CD4-positive, alpha-beta T cell treated with Interleukin-2 at 100 ng/mL for 4 hours (primary cell): ENCODE measurements at places on chromosomes 6 and 20.

- no peak for DNase-seq
These were observed 610.6 kb downstream of the PRKN start for GRCh38 chr6:162116902-162117525.

DNA sequence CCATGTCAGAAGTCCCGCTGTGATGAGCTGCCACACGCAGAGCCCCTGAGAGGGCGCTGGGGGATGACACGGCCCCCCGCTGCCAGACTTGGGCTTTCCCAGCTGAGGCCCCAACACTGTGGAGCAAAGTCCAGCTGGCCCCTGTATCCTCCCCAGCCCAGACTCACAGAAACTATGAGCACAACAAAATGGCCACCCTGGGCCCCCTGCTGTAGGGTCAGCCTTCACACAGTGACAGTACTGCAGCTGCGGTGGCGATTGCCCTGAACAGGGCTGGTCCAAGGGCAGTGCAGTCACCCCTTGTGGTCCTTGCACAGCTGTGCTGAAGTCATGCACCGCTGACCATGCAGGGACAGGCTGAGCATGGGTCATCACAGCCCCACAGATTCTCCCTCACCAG, 78.2 kb upstream of the CST7 start:
- DNase-seq, result no peak

DNA sequence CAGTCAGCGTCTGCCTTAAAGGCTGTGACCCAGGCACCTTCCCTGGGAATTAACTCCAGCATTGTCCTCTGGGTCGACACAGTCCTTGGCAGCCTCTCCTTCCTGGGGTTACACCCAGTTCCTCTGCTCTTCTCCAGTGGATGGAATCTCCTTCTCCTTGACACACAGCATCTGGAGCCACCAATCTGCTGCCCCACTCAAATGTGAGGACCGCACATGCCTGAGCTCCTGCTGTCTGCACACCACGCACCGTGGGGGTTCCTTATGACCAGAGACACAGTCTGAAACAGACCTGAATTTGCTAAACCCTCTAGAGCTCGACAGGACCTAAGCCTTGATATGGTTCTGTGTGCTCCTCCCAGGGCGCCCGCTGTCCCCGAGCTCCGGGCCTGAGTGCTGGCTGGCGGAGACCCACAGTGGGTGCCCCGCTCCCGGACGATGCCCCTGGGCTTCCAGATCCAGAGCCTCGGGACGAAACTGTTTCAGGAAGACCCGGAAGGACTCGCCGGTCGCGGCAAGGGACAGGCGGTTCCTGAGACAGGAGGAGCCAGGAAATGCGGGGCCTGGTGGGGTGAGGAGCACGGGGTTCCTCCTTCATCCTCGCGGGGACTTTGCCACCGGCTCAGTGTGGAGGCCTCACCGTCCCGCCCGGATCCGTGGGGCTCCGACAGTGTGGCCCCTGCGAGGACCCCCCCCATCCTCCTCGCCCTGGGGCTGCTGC, 2.5 kb upstream of the RAET1G start:
- DNase-seq, result no peak

DNA sequence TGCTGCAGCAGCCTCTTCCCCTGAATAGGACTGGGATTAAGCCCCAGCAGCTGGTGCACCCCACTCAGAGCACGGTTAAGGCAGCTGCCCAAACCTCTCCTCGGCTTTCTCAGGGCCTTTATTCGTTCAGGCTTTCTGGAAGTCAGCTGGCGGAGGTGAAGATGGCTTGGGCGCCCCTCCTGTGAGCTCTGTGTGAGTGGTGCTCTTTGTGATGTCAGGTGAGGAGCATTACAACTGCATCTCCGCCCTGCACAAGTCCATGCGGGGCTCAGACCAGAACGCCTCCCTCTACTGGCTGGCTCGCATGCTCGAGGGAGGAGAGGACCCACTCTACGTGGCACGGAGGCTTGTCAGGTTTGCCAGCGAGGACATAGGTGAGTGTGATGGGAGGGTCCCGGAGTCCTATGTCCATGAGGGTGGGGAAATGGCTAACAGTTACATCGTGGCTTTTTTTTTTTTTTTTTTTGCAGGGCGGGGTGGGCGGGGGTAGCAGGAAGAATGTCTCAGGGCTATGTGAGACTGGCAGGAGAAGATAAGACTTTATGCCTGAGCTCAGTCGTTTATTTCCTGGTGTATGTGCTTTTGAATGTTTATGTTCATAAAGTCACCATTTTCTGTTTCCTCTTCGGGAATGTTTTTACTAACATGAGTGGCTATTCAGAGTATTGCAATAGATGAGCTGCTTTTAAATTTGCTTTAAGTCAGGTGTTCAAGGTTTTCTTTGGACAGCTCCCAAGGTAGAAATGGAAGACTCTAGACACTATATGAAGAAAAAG, 18.2 kb downstream of the WRNIP1 start:
- no peak for DNase-seq

- DNase-seq, result no peak
These were observed 12.0 kb upstream of the MAPRE1 start for GRCh38 chr20:32807706-32808105.

GRCh38 chr20:11502671-11503070, 415.0 kb upstream of the BTBD3 start:
- DNase-seq, result no peak

- DNase-seq, result no peak
These were observed 117.8 kb upstream of the CST7 start for GRCh38 chr20:24831232-24831631.

- no peak for DNase-seq
These were observed 14.7 kb upstream of the PTPRA start for GRCh38 chr20:2858591-2858990.

- DNase-seq, result no peak
These were observed 251.8 kb upstream of the PLN start for GRCh38 chr6:118296129-118296901.

GRCh38 chr20:31713312-31714273, 9.1 kb downstream of the BCL2L1 start:
- DNase-seq, result no peak

DNA sequence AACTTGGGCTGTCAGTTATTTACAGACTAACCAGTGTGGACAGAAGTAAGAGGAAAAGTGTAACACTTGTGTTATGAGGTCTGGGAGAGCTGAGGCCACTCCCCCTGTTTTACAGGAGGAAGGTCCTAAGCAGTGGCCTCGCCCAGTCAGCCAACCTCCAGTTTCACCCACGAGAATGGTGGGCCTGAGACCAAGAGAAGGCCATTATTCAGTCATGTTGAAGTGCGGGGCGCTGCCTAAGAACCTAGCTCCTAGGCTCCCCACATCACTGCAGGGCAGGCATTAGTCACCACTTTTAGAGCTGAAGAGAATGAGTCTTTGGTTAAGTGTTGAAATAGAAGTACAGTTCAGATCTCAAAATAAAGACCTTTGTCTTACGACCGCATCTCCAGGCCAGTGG, 27.9 kb downstream of the CDYL start:
- DNase-seq, result no peak

DNA sequence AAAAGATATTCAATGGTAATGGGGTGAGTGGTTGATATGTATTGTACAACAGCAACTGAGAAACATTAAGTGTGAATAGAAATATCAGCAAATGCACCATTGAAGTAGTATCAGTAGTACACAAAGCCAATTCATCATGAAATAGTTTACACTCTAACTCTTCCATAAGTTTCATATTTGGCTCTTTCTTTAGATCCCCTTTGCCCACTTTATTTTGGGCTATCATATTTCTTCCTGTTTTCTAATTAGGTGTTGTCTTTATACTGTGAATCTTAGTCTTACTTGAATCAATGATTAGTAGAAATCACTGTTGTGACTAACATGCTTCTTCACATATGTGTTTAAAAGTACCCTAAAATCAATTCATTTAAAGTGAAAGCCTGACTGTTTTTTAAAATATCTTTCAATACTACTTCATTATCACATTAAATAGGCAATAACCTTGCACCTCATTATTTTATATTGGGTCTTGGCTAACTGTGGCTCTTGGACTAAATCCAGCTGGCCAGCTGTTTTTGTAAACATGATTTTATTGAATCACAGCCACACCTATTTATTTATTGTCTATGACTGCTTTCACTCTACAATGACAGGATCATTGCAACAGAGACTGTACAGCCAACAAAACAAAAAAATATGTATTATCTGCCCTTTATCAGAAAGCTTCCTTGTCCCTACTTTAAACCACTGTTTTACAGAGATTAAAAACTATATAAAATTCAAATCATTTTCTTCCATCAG, 38.9 kb downstream of the EYS start:
- no peak for DNase-seq

DNA sequence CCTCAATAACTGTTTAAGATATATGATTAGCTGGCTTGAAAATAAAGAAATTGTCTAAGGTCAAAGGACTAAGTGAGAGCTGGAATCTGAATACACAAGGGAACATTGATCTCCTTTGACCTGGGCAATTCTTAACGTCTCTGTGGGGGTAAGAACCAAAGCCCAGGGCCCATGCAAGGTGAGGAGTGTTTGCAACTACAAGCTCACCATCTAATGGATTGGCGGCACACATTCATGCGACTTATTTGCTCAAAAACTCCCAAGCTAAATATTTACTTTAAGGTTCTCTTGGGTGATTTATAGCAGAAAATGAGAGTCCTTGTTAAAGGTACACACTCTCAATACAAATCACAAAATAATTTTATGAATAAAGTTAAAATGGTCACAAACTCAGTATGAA, 392.0 kb upstream of the FLRT3 start:
- DNase-seq, result no peak

DNA sequence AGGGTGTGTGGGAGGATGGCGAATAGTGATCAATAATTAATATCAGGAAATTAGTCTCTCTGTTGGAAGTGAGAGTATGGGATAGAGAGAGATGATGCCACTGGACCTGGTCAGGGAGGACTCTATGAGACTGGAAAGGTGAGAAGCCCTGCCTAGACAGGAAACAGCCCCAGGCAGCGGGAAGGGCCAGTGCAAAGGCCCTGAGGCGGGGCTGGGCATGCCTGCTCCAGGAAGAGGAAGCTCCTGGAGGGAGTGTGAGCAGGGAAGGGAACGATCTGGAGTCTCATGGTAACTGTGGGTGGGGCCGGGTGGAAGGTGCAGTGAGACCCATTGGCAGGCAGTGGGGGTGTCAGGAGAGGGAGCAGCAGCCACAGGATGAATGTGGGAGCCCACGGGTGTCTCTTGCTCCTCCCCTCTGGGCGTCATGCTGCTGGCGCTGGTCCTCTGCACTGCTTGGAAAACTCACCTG, 1.8 kb upstream of the CST3 start:
- DNase-seq, result no peak

DNA sequence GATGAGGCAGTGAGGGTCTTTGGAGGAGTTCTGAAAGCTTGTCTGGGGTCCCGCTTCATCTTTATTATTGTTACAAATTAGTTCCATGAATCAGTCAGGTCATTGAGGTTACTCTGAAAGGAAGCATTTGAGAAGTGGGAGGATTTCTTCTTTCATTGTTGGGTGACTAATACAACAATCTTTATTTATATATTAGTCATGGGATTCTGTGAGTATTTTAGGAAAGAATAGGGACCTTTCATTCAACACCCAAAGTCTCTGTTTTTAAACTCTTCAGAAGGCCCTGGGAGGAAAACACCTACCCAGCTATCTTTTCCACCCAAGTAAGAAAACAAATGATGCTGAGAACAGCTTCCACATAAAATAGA, 98.3 kb downstream of the SOD2 start:
- no peak for DNase-seq

- DNase-seq, result no peak
These were observed 7.2 kb downstream of the SNX21 start for GRCh38 chr20:45840700-45841198.

DNA sequence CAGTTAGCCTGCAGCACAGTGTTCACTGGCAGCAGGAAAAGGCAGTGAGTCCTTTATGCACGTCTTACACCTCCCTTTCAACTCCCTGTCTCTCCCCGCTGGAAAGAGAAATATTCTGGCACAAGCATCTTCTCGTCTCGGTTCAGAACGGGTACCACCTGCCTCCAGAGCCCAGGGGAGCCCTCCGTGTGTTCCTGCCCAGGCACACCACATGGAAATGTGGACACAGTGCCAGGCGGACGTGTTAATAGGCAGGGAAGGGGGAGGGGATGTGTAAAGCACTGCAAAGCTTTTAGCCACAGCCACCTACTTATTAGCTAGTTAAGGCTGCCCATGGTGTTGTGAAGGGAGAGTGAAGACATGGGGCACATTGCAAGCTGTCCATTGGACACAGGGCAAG, 219.7 kb downstream of the FARS2 start:
- no peak for DNase-seq

DNA sequence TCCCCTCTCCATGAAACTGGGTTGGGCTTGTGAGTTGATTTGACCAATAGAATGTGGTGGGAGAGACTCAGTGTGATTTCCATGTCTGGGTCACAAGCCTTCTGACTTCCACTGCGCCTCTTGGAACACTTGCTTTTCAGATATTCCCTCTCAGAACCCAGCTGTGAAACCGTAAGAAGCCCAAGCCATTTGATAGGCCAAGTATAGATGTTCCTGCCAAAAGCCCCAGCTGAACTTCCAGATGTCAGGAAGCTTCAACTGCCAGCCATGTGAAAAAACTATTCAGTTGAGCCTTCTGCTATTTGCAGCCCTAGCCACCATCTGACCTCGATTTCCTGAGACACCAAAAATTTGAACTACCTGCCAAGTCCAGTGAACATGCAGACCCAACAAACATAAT, 387.8 kb upstream of the GJE1 start:
- no peak for DNase-seq

DNA sequence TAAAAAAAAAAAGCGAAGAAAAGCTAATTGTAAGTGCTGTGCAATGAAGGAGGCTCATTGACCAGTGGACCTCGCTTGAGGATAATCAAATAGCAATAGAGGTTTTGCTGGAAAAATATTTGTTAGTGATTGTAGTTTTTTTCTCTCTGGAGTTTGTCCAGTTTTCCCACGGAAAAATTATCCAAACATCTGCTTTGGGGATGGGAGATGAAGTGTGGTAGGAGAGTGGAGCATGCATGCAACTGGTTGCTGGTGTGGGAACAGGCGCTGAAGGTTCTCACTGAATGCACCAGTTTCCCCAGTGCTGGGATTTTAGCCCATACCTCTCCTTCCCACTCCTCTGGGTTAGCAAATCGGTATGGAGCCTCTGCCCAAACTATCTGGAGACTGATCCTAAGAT, 281.7 kb upstream of the TAB2 start:
- no peak for DNase-seq

- DNase-seq, result no peak
These were observed 14.8 kb downstream of the ITPA start for GRCh38 chr20:3223994-3224680.

DNA sequence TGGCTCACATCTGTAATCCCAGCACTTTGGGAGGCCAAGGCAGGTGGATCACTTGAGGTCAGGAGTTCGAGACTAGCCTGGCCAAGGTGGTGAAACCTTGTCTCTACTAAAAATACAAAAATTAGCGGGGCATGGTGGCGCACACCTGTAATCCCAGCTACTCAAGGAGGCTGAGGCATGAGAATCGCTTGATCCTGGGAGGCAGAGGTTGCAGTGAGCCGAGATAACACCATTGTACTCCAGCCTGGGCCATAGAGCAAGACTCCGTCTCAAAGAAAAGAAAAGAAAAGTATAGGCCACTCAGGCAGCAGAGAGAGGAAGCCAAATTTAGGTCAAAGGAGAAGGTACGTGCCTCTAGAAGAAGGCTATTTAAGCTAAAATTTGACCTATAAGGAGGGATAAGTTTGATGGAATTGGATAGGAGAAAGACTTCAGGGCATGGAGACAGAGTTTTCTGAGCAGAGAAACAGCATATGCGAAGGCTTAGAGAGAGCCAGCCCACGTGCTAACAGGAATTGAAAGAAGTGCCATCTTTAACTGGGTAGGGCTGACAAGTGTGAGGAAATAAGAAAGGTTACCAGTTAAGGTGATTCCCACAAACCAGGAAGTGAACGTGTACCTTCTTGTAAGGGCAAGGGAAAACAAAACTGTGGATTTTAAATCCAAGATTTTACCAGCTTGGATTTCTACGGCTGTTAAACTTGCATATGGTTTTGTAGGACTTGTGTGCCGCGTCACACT, 113.8 kb downstream of the IPCEF1 start:
- no peak for DNase-seq

GRCh38 chr6:149750136-149750609, 632 bp downstream of the PCMT1 start:
- peak; percentile 37 for DNase-seq
